ENCODE measurements at places on chromosomes 1 and 21.

DNA sequence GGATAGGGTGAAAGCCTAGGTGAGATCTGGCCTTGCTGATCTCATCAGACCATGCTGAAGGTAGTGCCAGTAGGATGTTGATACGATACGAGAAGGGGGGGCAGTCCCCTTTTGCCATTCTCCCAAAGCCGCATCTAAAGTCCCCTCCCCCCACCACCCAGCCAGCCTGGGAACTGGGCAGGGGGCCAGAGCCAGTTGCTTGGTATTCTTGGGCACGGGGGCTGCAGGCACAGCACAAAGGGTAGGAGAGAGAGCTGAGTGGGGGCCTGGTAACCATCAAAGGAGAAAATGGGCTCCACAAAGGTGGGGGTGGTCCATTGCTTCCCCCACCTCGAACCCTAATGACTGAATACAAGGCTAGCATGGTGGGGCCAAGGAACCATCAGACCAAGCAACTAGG, 5.4 kb downstream of the PEA15 start:
- DNase-seq: no peak

DNA sequence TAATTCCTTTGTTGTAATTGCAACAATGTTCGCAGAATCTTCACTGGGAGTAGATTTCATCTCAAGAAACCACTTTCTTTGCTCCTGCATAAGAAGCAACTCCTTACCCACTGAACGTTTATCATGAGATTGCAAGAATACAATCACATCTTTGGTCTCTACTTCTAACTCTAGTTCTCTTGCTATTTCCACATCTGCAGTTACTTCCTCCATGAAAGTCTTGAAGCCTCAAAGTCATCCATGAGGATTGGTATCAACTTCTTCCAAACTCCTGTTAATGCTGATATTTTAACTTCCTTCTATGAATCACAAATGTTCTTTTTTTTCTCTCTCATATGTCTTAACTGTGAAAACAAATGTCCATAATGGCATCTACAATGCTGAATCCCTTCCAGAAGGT, 118.6 kb upstream of the RAB4A start:
- no peak for DNase-seq

DNA sequence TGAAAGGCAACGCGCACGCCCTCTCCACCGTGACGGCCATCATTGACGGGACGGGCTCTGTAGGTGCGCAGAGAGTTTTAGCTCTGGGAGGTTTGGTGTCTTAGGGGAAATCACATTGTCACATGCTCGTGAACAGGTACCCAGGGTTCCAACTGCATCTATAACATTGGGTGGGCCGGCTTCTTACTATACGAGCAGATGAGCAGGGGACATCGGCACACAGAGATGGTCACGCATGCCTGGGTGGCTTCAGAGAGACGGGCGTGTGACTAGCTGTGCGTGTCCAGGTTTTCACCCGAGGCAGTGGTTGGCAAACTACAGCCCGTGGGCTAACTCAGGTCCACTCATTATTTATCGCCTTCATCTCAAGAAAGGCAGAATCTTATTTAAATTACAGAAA, 54.7 kb downstream of the SLC37A1 start:
- no peak for DNase-seq

DNA sequence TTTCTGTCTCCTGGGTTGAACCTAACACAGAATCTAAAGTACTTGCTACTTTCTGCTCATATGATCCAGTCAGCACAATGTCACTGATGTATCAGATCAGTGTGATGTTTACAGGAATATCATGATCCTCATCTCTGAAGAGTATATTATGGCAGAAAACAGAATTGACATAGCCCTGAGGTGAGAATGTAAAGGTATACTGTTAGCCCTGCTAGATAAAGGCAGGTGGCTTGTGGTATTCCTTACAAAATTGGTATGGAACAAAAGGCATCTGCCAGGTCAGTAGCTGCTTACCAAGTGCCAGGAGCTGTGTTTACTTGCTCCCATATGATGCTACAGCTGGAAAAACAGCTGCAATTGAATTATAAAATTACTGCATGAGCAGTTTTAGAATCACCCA, 30.5 kb downstream of the AADACL4 start:
- DNase-seq: no peak

- DNase-seq: no peak
Measured at GRCh38 chr1:116567790-116568661, 2.8 kb downstream of the CD58 start.

DNA sequence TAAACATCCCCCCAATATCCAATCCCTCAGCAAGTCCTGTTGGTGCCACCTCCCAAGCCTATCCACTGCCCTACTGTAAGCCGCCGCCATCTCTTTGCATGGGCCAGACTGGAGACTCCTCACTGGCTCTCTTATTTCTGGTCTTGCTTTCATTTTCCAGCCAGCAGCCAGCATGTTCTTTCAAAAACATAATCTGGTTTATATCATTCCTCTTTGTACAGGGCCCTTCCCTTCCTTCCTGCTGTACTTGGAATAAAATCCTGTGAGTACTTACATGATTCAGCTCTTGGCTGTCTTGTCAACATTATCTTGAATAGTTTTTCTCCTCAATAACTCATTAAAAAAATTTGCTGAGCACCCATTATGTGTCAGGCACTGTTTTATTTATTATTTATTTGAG, 28.2 kb downstream of the TLR5 start:
- no peak for DNase-seq

DNA sequence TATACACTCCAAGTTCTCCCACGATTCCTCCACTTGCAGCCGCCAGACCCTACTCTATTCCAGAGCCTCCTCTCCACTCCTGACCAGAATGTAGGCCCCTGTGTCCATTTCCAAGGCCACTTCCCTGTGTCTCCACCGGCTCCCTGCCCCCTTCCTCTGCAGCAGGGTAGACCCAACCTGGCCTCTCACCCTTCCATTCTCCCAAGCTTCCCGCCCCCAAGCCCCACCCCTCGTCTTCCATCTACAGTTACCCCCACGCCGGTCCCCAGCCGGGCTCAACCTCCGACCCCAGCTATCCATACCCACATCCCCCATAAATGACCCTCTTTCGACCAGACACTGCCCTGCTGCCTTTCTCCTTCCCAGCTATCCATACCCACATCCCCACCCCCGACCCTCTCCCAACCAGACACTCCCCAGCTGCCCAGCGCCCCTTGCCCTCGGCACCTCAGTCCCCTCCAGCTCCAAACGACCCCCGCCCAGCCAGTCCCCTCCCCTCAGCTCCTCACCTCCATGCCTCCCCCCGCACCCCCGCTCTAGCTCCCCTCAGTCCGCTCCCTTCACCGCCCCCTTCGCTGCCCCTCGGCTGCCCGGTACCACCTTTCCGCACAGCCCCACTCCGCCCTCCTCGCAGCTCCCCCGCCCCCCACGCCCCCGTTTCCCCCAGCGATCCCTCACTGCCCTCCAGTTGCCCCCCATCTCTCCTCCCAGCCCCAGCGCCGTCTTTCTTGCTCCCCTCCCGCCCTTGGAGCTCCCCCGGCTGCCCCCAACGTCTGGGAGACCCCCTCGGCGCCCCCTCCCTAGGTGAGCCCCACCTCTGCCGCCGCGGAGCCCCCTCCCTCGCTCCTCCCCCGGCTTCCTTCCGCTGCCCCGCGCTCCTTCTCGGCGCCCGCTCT, 670 bp downstream of the RAB3B start:
- no peak for DNase-seq

GRCh38 chr1:226921504-226921903, 18.6 kb upstream of the COQ8A start:
- DNase-seq: no peak

DNA sequence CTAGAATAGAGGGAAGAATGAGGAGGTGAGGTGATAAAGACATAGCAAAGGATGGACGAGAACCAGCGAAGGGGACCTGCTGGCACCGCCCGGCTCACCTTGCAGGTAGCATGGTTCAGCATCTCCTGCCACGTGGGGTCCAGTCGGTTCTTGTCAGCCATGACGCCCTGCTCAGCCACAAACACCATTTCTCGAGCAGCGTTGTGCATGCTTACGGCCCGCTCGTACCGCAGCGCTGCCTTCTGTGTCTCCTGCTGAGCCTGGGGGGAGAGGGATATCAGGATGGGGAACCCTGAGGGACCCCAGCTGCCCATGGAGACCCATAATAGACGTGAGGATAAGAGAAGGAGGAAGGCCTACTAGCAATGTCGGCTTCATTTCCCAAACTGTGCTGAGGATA, 11.4 kb downstream of the SH3BP5L start:
- DNase-seq: no peak

- peak; percentile 20 for DNase-seq
Measured at GRCh38 chr1:11654137-11654938, at the start of the genes FBXO2 and FBXO44. Gene FBXO2 (minus strand): TSS chr1:11654429. CDS start chr1:11654340, 89 bp downstream. Gene FBXO44 (plus strand): TSS chr1:11654877. CDS start chr1:11655836, 959 bp downstream.

DNA sequence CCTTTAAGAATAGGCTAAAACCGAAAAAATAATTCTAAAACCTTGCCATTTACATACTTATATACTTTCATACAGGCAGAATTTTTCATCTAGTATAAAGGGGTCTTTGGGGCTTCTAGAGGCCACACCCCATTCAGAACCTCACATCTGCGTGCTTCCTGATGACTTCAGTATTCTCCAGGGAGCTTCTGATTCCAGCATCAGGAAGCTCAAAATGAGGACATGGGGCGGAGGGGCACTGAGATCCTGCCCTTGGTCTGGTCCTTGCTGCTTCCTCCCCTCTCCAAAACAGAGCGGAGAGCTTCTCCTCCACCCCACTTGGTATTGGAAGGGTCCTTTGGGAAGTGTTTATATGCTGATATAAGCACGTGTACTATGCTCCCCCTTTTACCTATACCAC, 13.8 kb downstream of the PAX7 start:
- no peak for DNase-seq

DNA sequence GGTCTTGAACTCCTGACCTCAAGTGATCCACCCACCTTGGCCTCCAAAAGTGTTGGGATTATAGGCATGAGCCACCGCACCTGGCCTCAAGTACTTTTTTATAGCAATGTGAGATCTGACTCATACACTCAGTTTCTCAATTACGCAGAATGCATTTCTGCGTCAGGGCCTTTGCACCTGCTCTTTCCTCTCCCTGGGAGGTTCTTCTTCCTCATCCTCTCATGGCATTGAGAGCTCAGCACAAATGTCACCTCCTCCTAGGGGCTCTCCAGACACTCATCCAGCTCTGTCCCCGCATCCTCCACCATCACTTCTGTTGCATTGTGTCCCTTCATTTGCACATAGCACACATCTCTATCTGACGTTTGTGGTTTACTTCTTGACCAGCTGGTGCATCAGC, 418.8 kb downstream of the PTPRU start:
- DNase-seq: no peak

- DNase-seq: no peak
Measured at GRCh38 chr1:193388165-193388564, 201.8 kb upstream of the B3GALT2 start.

- DNase-seq: no peak
Measured at GRCh38 chr1:39938856-39939255, 16.1 kb upstream of the MFSD2A start.

DNA sequence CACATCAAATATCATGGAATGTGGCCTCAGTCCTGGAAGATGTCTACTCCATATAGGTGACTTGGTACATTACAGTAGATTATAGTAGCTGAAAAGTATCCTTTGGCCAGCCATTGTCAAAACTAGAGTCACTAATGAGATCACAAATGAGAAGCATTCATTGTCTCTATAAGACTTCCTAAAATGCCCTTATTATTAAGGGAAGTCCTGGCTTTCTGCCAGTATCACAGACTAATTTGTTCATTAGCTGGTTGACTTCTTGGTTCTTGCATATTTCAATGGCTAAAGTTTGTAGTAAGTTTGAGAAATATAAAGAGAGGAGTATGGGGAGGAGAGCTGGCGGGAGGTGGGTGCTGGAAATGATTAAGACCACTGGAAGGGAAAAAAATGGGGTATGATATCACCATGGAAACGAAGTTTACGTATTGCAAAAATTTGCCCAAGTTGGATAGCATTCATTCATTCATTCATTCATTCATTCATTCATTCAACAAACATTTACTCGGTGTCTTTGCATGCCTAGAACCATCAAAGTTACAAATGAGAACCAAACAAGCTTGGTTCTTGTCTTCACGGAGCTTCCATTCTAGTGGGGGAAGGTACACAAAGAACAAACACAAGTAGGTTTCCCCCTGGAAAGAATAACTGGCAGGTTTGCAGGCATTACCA, 11.7 kb upstream of the B3GALNT2 start:
- no peak for DNase-seq

DNA sequence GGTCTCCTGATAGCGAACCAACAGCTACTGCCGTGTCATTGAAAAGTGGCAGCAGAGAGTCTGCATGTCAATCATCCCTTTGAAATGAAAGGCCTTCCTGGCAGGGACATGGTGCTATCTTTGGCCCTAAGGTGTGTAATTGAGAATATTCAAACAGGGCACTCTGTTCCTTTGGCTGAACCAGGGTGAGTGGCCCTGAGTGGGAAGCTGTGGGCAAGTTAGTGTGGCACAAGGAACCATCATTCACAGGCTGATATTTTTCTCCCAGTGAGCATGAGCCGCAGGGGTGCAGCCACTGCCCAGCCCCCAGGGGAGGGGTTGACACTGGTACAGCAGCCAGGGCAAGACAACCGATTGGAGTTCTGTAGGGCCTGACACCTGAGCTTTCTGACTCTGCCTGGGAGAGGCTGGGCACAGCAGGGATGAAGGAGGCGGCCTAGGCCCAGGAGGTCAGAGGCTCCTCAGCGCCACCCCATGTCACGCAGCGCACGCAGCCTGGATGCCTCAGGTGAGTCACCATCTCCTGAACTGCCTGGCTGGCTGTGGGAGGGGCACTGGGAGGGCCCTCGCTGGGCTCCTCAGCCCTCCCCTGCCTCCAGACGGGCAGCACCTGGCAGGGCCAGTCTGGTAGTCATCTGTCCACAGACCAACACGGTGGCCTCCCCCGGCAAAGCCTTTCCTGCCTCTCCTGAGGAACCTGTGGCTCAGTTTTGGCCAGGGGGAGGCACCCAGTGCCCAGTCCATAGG, 13.2 kb downstream of the QSOX1 start:
- no peak for DNase-seq

- no peak for DNase-seq
Measured at GRCh38 chr1:67726224-67726623, 41.2 kb downstream of the GADD45A start.

DNA sequence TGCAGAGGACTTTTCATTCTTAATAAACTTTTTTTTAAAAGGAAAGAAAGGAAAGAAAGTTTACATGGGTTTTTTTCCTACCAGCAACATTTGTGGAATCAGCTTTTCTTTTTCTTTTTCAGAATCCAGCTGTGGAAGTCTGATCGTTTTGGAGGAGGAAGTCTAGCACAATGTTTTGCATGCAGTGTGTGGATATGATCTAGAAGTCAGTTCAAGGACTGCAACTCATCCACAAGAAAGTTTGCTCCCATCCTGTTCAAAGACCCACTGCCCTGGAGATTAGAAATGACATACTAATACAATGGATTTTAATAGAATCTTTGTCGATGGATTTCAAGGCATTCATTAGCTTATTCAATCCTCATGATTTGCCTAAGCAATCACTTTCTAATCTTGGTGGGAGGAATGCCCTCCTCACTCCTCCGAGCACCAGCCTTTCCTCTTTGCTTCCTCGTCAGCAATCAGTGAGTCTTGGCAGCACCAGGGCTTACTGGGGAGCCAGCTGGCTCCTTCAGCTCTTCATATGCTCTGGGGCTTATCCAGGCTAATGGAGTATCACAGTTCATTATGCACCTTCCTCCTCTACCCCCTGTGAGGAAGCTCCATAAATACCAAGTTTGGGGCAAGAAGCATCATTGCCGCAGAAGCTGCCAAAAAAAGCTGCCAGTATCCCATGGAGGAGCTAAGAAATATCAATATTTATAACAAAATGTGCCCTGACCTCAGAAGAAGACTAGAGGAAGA, 392.3 kb upstream of the PKN2 start:
- no peak for DNase-seq

GRCh38 chr1:31984419-31985347, 29.0 kb upstream of the KHDRBS1 start:
- DNase-seq: no peak

Data from activated CD8-positive, alpha-beta memory T cell treated with anti-CD3 and anti-CD28 coated beads for 4 hours (primary cell).